ENCODE measurements at places on chromosomes 1 and 21.

GRCh38 chr1:52938183-52938451, 11.0 kb downstream of the SCP2 start:
- DNase-seq = no peak

DNA sequence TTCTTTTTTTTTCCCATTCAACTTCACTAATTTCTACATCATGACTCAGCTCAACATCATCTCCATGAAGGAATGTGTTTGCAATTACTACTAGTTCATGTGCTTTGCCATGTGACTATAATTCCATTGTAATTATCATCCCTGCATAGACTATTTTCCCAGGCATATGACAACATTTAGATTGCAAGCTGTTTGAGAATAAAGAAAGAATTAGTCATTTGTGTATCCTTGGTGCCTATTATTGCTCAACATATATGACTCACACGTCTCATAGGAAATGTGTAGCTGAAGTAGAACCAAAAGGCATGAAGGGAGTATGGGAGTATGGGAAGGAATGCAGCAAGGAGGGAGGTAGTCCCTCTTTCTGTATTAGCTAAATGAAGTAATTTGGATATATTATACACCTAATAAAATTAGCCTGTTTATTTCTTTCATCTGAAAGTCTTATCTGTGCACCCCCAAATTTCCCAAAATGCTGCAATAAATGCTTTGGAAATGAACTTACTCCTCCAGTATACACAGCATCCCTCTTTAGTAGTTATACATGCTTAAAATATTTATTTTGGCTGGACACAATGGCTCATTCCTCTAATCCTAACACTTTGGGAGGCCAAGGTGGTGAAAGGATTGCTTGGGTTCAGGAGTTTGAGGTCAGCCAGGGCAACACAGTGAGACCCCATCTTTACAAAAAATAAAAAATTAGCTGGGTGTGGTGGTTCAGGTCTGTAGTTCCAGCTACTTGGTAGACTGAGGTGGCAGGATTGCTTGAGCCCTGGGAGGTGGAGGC, 316.9 kb upstream of the ADGRL4 start:
- DNase-seq = peak; percentile 100

DNA sequence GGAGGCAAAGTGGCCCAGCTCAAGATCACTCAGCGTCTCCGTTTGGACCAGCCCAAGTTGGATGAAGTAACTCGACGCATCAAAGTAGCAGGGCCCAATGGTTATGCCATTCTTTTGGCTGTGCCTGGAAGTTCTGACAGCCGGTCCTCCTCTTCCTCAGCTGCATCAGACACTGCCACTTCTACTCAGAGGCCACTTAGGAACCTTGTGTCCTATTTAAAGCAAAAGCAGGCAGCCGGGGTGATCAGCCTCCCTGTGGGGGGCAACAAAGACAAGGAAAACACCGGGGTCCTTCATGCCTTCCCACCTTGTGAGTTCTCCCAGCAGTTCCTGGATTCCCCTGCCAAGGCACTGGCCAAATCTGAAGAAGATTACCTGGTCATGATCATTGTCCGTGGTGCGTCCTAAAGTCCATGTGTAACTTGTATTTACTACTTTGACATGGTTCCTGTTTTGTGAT, 2.7 kb downstream of the RBM15 start:
- DNase-seq = no peak

- peak; percentile 28 for DNase-seq
Observed at GRCh38 chr1:70042090-70042731, 163.2 kb downstream of the LRRC40 start.

DNA sequence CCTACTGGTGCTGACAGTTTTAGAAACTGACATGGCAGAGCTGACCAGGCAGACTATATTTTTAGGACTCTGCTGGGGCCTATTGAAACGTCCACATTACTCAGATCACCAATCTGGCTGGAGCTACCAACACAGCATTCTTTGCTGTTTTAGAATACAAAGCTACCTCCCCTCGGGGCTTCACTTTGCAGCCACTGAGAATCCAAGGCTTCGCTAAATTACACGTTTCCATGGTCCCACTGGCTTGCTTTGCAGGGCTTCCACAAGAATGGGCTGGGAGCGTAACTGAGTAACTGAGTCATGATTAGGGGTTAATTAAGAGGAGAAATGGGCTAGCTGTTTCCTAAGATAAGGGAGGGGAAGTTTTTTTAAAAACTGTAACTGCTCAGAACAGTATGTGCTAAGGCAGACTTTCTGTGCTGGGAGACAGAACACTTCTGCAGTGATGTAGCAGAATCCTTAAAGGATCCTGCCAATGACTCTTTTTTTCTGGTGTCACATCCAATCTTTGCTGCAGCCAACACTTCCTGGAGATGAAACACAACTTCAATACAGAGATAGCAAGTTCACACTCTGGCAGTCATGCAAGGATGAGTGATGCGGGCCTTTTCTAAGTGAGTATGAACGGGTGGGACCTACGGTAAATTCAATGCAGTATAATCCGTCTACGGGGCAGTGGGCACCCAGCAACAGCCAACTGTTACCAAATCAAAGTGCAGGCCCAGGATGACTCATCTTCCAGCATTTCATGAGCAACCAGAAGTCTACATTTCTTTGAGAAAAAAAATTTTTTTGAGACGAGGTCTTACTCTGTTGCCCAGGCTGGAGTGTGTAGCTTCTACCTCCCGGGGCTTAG, 21.5 kb downstream of the NDUFS5 start:
- DNase-seq = peak; percentile 97

DNA sequence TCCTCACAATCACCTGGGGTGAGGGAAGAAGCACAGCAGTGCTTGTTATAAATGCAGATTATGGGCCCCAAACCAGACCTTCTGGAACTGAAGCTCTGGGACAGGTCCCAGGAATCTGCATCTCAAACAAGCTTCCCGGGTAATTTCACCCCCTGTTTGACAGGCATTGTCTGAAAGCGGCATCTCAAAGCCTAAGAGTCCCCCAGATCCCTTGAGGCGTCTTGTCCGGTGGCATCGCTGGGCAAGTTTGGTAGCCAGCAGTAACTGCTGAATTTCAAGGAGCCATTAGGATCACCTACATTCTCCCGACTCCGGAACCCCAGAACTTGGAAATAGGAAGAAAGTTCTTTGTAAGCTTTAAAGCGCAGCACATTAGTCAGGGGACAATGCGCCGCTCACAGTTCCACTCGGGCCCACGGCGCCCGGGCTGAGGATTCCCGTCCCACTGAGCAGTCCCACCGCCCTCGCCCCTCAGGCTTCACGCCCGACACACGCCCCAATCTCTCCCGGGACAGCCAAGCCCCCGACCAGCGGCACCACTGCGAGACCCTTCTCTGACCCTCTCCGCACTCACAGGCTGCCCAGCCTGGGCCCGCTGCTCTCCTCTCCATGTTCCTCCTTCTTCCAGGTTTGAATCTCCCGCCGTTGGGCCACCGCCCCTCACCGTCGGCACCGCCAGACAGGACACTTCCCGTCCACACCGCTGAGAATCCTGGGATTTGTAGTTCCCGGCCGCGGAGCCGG, at the start of gene IQGAP3:
TSS of gene IQGAP3 (minus strand) at position 647 of the 744 bp plus-strand sequence. CDS start at position 611, 36 bp downstream.
- peak; percentile 85 for DNase-seq

DNA sequence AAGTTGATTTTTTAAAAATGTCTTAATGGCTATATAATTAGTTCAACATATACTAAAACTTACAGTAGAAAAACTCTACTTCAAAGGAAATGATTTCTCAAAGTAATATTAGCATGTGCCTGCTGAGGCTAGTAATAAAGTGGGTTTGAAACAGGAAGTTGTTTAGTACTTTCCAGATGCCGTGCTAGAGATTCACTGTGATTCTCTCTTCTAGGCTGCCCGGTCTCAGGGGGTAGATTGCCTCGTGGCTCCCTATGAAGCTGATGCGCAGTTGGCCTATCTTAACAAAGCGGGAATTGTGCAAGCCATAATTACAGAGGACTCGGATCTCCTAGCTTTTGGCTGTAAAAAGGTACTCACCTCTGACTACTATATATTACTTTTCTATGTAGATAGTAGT, 9.1 kb downstream of the EXO1 start:
- no peak for DNase-seq

- no peak for DNase-seq
Observed at GRCh38 chr1:228213917-228214808, 6.3 kb downstream of the OBSCN start.

GRCh38 chr1:229326601-229327000, 16.2 kb downstream of the CCSAP start:
- no peak for DNase-seq

DNA sequence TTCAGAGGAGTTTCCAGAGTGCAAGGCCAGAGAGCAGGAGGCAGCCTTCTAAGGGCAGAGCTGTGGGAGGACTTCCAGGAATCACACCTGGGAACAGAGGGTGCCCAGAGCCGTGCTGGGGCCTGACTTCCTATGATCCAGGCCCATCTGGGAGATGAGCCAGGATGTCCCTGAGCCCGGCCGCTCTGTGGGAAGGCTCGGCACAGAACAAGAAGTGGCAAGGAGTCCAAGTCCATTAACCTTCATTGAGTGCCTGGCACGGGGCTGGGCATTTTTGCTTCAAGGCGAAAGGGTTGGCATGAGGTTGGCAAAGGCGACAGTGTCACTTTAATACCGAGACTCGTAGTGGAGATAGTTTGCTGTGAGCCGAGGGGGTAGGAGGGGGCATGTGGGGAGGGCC, 18.2 kb downstream of the TMEM201 start:
- no peak for DNase-seq

DNA sequence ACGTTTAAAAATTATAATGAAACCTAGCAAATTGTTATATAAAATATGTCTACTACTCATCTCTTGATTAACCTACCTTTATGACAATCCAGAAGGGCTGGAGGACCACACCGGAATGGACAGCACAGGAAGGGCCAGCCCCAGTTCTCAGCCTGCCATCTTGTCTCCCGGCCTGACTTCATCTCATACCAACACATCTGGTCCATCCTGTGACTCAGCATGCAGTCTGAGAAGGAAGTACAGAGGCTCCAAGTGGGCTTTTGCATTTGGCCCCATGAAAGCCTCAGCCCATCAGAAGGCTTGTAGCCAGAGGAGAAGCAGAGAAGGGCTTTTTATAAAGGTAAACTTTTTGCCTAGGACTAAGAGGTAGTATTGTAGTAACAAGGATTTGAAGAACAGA, 436.6 kb downstream of the MRPL39 start:
- no peak for DNase-seq

GRCh38 chr1:116825720-116826438, 71.6 kb downstream of the CD2 start:
- DNase-seq = no peak

DNA sequence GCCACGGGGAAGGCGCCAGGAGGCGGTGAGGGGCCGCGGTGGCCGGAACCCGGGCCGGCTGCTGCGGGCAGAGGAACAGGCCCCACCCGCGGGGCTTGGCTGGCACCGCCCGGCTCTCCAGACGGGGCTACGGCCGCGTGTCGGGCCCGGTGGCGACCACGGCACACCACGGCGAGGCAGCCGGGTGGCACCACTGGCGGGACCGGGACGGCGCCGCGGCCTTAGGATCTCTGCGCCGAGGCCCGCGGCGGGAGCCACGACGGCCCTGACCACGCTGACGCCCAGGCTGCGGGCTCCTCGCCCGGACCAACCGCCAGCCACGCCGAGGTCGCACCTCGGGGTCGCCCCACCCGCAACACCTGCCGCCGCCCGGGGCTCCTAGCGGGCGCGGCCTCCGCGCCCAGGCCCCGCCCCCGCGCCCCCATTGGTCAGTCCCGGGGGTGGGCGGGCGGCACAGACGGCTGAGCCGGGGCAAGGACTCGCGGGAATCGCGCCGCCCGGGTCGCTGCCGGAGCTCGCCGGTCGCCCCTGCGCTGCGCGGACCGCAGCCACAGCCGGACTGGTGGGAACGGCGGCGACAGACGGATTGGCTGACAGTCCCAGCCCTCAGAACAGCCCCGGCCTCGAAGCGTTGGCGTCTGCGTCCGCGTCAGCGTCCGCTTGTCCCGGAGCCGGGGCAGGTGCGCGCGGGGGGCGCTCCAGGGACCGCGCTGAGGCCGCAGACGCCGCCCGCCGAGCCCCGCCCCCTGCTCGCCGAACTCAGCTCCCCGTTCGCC, at the start of gene BMP8A:
TSS of gene BMP8A (plus strand) at position 491 of the 776 bp plus-strand sequence. CDS start 356 bp downstream, outside the sequence.
- no peak for DNase-seq
